ENCODE measurements at places on chromosomes 5 and 9.

GRCh38 chr5:16417398-16418074 is 48.1 kb downstream of the ZNF622 start:
- DNase-seq, result no peak

- DNase-seq, result no peak
Measured at GRCh38 chr5:102853680-102854079, 98.6 kb downstream of the PAM start.

DNA sequence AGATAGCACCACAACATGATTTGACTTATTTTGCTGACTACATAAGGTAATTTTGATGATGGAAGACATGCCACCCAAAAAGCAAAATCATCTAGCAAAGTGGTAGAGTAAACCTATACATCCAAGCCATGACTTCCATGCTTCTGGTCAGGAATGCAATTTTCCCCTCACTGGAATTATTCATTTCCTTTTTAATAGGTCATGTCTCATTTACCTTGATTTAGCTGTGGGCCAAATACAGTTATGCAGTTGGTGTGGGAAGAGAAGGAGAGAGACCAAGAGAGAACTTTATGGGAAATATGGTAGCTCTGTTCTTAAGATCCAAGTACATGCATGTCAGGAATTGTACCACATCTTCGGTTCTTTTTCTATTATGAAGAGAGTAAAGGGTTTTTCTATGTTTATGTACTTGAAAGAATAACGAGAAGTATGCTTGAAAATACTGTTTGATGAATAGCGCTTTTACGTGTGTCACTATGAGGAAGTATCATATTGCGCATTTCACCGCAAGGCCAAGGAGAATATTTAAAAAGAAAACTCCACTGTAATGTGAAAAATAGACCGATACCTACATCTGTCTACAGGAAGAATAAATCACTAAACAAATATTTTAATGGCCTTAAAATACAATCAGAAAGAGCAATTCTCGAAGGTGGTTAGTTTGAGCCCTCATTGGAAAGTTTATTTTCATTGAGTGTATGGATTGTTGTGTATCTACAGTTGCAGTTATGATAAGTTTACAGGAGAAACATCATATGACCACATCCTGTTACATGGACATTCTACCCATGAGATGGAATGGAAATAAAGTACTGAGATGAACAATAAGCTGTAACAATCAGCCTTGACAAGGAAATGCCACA is 134.0 kb downstream of the FOXD1 start:
- no peak for DNase-seq

DNA sequence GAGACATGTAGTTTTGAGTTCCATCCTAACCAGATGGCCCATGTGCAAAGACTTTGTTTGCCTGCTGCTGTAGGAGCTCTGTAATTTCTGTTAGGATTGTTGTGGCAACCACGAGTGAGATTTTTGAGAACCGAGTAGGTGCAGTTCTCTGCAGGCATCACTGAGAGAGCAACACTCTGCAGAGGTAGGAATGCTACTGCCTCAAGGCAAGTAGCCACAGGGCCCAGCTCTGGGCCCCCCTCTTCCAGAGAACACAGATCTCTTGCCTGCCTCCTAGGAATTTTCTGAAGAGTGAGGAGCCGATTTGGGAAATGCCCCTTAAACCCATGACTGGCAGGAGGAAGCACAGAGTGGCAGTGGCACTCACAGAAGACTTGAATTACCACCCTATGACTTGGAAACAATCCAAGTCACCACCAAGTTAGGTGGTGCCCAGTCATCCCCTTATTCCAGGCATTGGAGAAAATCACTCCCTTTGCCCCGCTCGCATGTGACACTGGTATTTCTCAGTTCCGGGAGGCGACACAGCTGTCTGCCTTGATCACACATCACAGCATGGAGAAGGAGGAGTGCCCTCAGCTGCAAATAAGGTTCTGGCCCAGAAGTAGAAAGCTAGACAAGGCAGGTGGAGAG is 52.5 kb upstream of the SLC2A8 start:
- DNase-seq, result no peak
